ENCODE measurements at places on chromosomes 3 and 15.

GRCh38 chr15:94080416-94080815 lies 150.9 kb upstream of the MCTP2 start:
- no peak for DNase-seq

- DNase-seq: no peak
Measured at GRCh38 chr3:6041894-6042293, 819.0 kb upstream of the GRM7 start.

- no peak for DNase-seq
Measured at GRCh38 chr3:16060358-16060852, 114.1 kb upstream of the GALNT15 start.

DNA sequence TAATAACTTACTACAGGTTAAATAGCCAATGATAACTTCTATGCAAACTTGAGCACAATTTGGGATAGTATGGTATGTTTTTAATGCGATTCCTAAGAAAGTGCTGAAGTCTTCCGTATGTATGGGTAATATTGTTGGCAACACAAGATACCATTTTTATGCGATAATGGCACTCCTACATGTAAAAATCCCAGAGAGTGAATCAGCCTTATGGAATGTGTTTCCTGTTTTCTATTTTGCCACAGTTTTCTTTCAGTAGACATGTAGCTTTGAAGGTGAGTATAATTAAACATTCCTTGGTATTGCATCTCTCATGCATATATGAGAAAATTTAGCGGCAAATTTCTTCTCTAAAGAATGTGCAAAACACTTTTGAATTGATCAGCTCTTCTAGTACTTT lies 396.8 kb upstream of the AZI2 start:
- DNase-seq: no peak

DNA sequence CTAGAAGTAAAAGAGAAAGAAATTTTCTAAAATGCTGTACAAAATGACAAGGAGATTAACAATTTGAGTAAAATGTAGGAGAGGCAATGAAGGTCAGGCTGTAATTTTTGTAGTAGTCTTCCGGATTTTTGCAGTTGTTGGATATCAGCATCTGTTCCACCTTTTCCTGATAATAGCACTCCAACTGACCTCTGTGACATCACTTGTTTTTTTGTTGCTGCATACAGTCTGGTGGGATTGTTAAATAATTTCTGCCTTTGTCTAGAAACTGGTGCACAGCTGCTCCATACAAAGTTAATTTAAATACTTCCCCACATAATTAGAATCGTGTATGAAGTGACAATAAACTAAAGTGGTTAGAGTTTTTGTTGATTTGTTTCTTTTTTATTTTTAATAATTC lies 731.4 kb downstream of the PLOD2 start:
- no peak for DNase-seq

DNA sequence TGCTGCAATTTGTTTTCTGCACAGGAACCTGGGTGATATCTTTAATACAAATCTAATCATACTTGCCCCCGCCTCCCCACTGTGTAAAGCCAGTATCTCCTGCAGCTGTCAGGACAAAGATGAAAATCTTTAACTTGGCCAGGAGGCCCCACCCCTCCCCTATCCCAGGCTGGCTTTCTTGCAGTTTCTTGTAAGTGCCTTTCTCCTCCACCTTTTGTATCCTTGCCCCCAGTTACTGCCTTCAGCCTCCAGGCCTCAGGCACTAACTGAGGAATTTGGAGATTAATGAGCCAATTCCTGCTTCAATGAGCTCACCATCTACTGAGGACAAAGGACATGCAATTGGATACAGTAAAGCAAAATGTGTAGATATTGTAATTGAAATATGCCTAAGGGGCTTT lies 6.5 kb downstream of the GCSAM start:
- no peak for DNase-seq

GRCh38 chr15:52020221-52021085 lies 1.4 kb downstream of the MAPK6 start:
- no peak for DNase-seq

GRCh38 chr15:70351941-70352774 lies 254.4 kb upstream of the TLE3 start:
- no peak for DNase-seq

GRCh38 chr3:194908496-194908895 lies 222.8 kb downstream of the FAM43A start:
- DNase-seq: no peak

DNA sequence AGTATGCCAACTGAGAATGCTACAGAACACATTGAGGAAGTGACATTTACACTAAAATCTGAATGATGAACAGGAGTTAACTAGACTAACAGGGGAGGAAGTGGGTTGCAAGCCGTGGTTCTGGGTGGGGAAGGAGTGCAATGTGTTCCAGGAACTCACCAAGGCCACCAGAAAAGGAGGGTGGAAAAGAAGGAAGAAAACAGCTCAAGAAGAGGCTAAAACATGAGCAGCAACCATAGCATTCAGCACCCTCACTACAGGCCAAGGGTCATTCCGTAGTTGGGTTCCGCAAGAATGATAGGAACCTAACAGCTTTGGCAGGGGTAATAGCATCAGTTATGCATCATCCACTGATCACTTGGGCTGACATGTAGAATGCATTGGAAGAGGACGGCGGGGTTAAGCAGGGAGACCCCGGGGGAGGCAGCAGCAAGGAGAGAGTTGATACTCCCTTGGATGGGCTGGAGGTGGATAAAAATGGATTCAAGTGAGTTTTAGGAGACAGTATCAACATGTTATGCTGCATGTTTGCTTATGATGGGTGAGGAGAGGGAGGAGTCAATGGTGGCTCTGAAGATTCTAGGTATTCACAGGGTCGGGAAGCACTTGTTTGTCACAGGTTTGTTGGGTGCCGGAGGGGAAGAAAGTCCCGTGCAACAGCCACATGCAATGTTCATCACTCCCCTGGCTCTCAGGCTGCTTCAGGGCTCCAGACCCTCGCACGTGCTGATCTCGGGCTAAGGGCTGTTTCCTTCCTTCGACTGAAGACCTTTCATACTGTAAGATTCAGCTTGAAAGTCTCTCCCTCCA lies 53.2 kb downstream of the LIPC start:
- peak; percentile 20 for DNase-seq

- no peak for DNase-seq
Measured at GRCh38 chr15:26889298-26889898, 22.5 kb downstream of the GABRA5 start.

DNA sequence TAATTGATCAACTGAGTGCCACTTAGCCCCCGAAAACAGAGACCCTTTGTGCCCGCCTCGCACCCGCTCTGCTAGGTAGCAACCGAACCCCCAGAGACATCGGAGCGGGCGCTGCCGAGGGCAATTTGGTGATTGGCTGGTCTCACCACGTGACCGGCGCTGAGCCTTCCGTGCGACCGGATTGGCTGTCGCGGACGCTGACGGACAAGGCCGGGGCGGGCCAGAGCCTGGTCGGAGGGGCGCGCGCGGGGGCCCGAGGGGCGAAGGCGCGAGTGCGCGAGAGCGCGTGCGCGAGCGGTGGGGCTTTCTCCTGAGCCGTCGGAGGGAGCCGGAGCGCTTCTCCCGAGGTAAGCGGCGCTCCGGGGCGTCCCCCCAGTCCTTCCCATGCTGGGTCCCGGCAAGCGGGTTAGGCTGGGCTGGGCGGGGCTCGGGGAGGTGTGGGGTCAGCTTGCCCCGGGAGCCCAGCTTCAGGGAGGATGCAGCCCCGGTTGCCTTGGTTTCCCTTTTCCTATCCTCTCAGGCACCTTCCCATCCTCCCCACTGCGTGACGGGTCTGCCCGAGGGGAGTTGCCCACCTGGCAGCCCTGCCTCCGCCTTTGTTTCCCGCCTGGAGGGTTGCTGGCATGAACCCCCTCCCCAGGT lies at the start of gene TMEM108:
TSS of gene TMEM108 (plus strand) at position 303 of the 642 bp plus-strand sequence.
- DNase-seq: no peak

DNA sequence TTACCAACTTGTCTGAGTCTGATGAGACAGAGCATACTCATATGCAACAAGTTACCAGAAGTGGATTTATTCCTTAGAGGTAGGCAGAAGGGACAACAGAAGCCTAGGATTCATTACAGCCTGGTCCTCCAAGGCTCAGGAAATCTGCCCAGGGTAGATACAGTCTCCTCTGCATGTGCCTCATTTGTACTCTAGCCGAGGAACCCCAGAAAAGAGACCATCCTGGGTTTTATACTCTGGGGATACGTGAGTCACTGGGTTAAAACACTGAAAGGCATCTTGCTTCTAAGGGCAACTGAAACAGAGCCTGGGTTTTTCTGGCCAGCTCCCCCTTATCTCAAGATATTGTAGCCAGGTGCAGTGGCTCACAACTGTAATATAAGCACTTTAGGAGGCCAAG lies 45.6 kb downstream of the TLNRD1 start:
- no peak for DNase-seq

- DNase-seq: no peak
Measured at GRCh38 chr3:67289626-67290025, 291.5 kb downstream of the KBTBD8 start.

- DNase-seq: no peak
Measured at GRCh38 chr3:181630853-181631252, 80.9 kb upstream of the SOX2 start.

DNA sequence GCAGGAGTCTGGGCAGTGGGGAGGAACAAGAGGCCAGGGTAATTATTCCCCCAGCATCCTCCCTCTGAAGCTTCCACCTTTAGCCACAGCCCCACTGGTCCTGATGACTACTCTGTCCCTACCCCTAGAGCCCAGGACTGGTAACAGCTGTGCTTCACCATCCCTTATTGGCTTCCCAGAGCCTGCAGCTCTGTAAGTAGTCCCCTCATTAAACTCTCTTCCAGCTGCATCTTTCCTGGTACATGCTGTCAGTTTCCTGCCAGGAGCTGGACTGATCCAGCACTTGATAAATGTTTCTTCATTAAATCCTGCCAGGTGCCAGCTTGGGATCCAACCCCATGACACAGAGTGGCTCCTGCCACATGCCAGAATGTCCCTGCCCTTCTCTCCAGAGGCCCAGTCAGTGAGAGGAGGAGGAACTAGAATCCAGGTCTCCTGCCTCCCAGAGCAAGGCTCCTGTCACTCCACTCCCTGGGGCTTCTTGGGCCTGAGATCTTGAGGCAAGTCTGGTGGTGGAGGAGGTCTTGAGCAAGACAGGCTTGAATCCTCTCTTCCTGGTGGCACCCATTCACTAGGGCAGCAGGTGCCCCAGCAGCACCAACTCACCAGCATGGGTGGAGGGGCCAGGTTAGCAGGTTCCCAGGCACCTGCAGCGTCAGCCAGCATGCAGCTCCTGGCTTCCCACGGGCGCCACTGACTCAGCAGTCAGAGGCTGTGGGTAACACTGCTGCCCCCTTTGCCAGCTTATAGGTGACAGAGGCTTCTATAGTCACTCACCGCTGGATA lies 27.6 kb downstream of the FBXW12 start:
- no peak for DNase-seq

- no peak for DNase-seq
Measured at GRCh38 chr3:194089357-194090177, 46.4 kb upstream of the HES1 start.

GRCh38 chr3:160671231-160671630 lies 5.7 kb upstream of the ARL14 start:
- no peak for DNase-seq

- DNase-seq: no peak
Measured at GRCh38 chr3:171565481-171566058, 105.4 kb upstream of the TNIK start.

- no peak for DNase-seq
Measured at GRCh38 chr3:114464548-114464947, 170.7 kb downstream of the TIGIT start.

DNA sequence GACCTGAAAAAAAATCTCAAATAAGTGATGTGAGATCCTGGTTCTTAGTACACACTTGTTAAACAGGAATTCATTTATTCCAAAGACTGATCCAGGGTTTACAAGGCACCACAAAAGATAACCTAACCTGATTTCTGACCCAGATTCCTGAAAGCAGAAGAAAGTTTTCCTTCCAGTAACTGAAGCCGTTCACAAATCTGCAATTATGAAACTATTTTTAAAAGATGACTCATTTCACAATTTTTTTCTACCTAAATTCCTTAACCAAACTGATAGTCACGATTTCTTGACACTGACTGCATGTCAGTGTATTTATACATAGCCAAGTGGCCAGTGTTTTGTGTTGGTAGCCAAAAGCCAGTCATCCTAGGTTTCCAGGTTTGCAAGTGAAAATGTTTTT lies 17.1 kb downstream of the SLC9A9 start:
- no peak for DNase-seq

- DNase-seq: no peak
Measured at GRCh38 chr3:50655009-50655830, 19.5 kb upstream of the DOCK3 start.

DNA sequence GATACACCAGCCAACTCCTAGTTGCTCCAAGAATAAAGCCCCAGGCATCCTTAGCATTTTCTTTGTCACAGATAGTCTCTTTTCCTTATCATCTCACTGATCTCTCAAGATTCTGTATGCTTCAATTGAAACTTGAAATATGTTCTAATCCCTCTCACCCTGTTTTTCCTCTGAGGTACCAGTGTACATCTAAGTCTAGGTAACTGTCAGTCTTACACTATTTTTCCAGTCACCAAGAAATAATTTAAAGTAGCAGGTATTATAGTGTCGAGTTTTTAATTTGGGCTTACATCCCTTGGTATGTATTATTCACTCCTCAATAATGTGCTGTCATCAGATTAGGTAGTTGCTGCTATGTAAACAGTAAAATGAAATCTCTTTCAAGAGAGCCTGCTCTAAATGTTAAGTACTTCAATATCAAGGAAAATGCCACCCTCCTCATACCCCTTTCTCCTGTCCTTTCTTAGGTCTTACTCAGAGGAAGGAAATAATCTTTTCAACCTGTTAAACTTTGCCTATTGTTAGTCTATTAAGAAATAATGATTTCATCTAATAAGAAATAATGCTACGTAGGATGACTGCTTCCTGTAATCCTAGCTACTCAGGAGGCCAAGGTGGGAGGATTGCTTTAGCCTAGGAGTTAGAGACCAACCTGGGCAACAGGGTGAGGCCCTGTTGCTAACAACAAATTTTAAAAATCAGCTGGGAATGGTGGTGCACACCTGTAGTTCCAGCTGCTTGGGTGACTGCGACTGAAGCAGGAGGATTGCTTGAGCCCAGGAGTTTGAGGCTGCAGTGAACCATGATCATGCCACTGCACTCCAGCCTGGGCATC lies 39.8 kb downstream of the TSC22D2 start:
- no peak for DNase-seq

DNA sequence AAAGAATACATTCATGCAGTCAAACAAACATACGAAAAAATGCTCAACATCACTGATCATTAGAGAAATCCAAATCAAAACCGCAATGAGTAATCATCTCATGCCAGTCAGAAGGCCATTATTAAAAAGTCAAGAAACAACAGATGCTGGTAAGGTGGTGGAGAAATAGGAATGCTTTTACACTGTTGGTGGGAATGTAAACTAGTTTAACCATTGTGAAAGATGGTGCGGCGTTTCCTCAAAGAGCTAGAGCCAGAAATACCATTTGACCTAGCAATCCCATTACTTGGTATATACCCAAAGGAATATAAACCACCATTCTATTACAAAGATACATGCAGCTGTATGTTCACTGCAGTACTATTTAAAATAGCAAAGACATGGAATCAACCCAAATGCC lies 330.4 kb downstream of the EDEM1 start:
- DNase-seq: no peak

- no peak for DNase-seq
Measured at GRCh38 chr3:15645246-15645645, 43.7 kb downstream of the BTD start.

GRCh38 chr15:36075333-36075732 lies 504.1 kb upstream of the CDIN1 start:
- DNase-seq: no peak

GRCh38 chr3:101065962-101066361 lies 72.7 kb upstream of the ABI3BP start:
- DNase-seq: no peak

GRCh38 chr15:77002954-77003912 lies 8.3 kb downstream of the PSTPIP1 start:
- peak; percentile 52 for DNase-seq

- no peak for DNase-seq
Measured at GRCh38 chr15:48021336-48022086, 99.3 kb upstream of the SLC24A5 start.

All from activated T-helper 1 cell treated with Interleukin-2 at 50 U/mL for 16 hours (primary cell).